ENCODE measurements at places on chromosomes 3 and 15.

DNA sequence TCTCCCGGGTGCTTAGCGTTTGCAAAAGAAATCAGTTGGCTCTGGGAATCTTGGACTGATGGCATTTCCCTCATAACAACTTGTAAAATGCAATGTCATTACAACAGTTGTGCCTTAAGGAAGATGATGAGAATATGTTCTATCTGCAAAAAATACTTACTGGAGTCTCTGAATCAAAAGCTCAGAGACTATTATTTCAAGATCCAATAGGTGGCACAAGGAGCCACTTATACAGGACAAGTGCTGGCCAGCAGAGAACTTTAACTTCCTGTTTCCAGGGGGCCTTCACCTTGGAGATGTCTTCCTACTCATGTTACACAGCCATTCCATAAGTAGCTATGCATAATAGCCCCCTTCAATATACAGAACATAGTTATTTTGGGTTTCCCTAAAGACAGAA lies 8.9 kb upstream of the RPS27L start:
- DNase-seq, result no peak

DNA sequence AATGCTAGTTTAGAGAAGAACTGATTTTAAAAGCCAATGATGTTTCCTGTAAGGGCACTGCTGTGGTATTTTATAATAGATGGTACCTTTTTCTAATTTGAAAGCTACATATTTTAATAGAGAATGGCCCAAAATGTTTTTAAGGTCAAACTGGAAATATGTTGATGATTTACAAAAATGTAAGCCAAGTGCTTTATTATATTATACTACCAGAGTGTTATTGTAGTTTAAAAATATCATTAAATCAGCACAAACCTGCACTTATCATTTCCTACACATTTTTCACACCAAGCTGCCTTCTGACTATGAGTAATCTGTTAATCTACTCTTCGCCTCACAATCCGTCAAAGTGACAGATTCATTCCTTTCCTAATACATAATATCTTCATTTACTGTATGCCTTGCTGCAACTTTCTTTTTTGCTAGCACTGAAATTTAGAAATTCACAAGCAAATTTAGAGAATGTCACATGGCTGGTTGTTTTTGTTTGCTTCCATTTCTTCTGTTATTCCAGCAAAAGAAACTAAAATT lies 126.4 kb upstream of the FAM3D start:
- no peak for DNase-seq

- DNase-seq, result no peak
These were observed 308.7 kb upstream of the IL12A start for GRCh38 chr3:159679900-159680299.

- no peak for DNase-seq
These were observed 34.3 kb upstream of the LRTM1 start for GRCh38 chr3:54962200-54962599.

DNA sequence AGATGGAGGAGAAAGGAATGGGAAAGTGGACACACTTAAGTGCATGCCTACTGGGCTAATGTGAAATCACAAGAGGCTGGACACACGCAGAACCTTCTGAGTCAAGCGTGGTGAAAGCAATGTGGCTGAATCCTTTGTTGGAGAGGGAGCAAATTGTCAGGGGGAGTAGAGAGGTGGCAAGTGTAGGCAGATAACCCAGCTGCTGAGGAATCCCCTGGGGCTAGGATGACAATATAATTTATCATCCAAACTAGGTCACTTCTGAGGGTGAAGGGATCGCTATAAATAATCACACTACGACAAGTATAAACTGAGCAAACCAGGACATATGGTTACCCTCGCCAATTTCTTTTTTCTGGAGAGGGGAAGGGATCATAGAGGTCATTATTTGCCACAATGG lies 28.7 kb downstream of the TAMM41 start:
- DNase-seq, result no peak

DNA sequence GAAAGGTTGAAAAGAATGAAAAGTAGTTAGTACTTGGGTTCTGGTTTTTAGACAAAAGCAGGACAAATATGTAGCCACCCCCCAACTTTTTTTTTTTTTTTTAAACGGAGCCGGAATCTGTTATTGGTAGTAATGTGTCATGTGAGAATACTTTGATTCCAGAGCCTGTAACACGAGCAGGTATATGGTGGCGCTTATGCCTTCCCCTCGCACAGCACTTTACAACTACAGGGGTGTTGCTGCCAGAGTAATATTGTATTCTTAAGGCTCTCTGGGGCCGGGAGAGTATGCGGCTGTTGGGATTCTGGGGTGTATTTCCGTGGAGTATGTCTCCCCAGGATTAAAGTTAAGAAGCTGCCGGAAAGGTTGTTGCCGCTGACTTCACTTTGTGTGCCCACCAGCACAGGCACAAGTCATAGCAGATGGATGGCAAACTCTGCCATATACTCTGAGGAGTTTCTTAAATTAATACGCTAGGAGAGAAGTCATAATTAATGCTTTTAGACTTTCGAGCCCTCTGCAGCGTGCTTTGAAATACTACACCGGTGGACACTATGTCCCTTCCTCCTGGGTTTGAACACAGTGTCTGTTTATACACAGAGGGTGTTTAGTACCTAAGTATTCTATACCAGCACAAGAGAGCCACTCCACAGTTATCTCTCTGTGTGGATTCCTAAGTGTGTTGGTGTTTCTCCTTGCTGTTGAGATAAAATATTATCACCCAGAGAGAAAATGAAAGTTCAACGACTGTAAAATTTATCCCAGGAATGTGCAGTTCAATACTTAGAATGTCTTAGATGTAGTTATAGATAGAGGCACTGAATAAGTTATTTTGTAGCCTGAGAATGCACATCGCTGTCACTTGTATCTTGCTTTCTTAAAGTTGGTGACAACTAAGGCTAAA lies 1.4 kb downstream of the MBNL1 start:
- no peak for DNase-seq

DNA sequence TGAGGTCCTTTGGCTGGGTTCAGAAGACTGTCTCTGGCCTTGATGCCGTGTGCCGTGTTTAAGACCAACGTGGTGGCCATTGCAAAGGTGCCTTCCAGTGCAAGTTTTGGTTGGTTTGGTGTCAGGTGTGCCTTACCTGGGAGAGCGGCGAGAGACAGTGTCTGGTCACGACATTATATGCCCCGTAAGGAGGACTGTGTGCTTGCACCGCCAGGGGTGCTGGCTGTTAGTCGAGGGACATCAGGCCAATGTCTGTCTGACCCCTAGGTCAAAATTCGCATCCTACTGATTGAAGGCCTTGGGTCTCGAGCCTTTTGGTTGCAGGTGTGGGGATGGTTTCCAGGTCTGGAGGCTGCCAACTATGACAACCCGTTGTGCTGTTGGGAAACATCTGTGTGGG lies 111.9 kb downstream of the SNRPN start:
- DNase-seq, result no peak

GRCh38 chr3:2802429-2802828 lies 307.7 kb downstream of the IL5RA start:
- no peak for DNase-seq

- DNase-seq, result no peak
These were observed 2.8 kb downstream of the SQOR start for GRCh38 chr15:45637552-45638033.

DNA sequence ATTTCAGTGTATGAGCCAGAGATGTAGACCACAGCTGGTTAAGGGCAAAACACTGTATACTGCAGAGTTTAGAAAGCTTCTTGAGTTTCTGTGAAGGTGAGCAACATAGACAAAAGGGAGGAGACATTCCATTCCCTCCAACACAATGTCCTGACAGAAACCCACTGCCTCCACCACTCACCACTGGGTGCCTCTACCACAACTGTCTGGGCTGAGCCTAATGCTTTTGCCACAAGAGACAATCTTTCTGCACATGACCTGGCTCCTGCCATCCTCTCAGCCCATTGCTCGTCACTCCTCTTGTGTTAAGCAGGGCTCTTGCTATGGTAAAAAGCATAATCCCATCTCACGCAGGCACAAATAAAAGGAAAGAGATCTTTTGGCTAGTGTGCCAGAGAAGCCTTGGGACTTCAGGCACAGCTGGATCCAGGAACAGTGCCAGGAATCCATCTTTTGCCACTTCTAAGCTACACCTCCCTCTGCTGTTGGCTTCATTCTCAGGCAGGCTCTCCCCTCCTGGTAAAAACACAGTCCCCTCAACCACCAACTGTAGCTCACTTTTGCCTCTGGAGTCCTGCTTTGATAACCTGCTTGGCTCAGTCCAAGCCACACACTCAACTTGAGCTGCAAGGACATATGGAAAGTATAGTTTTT lies 140.6 kb upstream of the PRR20G start:
- DNase-seq, result no peak

- no peak for DNase-seq
These were observed 109.4 kb upstream of the RAD18 start for GRCh38 chr3:9072667-9073009.

GRCh38 chr3:185825006-185825638 lies at the start of gene IGF2BP2:
IGF2BP2 (minus strand) TSS chr3:185825042; CDS start chr3:185824960, 82 bp downstream.
- DNase-seq, result no peak

DNA sequence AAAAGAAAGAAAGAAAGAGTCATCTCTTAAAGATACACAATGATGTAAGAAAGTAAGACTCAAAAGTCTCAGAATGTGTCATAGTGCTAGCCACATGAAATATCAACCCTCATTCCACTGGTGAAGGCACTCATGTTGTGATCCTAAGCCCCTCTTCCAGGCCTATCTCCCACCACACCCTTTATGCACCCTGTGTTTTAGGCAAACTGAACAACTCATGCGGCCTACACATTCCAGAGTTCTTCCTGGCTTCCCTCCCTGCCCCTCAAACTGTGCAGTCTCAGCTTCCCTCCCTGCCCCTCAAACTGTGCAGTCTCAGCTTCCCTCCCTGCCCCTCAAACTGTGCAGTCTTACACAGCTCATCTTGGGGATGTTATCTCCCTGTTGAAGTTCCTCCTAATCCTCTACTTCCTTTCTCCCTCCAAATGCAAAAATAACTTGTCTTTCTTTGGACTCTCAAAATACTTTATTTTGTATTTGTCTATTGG lies 69.0 kb upstream of the FNDC3B start:
- no peak for DNase-seq

- no peak for DNase-seq
These were observed 59.2 kb upstream of the IGSF10 start for GRCh38 chr3:151520105-151520504.

GRCh38 chr3:13375464-13375863 lies 44.7 kb downstream of the NUP210 start:
- no peak for DNase-seq

DNA sequence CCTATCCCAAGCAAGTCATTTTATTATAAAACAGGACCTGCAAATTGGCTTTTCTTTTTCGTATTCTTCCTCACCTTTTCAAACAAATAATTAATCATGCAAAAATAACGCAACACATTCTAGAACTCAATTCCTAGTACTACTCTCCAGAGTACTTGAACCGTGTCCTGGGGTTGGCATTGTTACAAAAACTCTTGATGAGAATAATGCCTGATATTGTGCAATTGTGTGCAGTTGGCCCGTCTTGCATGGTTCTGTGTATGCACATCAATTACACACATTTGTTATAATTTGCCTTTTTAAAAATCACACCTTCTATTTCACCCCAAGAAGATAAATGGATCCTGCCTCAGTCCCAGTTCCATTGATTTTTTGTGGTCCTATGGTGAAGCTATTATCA lies 205.4 kb downstream of the EPHB1 start:
- DNase-seq, result no peak

DNA sequence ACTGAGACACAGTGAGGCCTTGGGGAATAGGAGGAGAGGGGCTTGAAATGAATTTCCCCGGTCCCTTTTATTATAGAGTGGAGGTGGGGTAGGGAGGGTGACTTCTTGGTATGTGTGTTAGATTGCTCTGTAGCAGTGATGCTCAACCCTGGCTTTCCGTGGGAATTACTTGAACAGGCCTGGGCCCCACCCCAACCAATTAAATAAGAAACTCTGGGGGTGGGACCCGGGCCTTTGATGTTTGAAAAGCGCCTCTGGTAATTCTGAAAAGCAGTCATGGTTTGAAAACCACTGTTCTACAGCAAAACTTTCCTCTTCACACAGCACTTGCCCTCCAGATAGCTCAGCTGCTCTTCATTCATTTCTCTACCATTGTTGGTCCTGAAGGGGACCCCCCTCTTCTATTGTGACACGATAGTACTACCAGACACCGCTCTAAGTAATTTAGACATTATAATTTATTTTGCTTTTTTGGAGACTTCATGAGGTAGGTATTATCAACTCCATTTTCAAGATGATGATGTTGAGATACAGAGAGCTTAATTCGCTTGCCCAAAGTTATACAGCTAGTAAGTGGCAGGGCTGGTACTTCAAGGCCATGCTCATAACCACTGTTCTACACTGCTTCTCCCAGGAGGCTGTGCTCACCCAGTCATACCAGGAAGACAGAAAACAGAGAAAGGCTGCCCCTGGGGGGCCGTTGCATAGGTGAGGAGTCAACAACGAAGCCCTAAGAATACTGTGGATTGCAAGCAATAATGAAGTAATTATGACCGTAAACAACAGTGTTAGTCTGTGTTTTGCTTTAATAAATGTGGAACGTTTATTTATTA lies 176.2 kb downstream of the PEX5L start:
- DNase-seq, result no peak

- DNase-seq, result no peak
These were observed 36.2 kb downstream of the HDC start for GRCh38 chr15:50229336-50229735.

- no peak for DNase-seq
These were observed 95.8 kb downstream of the SEC22A start for GRCh38 chr3:123297627-123297899.

DNA sequence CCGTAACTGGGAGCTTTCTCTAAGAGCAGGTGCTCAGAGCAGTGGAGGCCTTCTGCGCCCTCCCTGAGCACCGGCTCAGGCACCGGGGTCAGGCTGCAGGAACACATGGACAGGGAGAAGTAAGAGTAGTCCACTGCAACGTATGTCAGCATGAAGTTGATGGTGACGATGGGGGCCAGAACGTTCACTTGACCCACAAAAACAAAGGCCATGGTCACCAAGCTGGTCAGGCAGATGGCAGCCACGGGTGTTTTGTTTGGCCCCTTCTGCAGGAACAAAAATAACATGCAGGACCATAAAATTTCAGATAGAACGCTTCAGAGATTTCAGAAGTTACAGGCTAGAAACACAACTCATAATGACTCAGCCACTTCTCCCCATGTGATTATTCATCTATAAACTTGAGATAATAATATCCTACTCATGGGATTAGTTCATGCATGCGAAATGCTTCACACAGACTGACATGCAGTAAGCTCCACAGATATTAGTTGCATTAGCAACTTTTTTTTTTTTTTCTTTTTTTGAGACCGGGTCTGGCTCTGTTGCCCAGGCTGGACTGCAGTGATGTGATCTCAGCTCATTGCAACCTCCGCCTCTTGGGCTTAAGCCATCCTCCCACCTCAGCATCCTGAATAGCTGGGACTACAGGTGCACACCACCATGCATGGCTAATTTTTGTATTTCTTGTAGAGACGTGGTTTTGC lies 52.2 kb upstream of the HEG1 start:
- DNase-seq, result no peak

DNA sequence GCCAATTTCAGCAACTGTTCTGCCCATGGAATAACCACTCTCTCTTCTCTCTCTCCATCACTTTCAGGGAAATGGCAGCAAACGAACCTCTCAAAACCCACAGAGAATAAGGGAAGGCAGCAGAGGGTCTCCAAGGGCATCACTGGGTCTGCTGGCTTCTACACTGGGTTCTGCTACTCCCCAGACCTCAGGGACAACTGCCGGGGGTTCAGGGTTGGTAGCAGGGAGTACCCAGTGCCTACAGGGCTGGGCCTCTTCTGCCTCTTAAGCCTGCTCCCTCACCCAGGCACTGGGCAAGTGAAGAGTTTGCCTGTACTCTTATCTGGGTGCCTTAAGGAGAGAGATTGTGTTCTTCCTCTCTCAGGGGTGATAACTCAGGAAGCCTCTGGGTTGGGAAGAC lies 2.5 kb downstream of the TCTA start:
- no peak for DNase-seq

- DNase-seq, result no peak
These were observed 31.5 kb upstream of the ADAMTS17 start for GRCh38 chr15:100373120-100373896.
